ENCODE measurements at places on chromosomes 5 and 9. TPM values are rescaled to one million over a fixed set of nuclear protein-coding genes. Genes with fewer than 3 reads are reported as not detected.

DNA sequence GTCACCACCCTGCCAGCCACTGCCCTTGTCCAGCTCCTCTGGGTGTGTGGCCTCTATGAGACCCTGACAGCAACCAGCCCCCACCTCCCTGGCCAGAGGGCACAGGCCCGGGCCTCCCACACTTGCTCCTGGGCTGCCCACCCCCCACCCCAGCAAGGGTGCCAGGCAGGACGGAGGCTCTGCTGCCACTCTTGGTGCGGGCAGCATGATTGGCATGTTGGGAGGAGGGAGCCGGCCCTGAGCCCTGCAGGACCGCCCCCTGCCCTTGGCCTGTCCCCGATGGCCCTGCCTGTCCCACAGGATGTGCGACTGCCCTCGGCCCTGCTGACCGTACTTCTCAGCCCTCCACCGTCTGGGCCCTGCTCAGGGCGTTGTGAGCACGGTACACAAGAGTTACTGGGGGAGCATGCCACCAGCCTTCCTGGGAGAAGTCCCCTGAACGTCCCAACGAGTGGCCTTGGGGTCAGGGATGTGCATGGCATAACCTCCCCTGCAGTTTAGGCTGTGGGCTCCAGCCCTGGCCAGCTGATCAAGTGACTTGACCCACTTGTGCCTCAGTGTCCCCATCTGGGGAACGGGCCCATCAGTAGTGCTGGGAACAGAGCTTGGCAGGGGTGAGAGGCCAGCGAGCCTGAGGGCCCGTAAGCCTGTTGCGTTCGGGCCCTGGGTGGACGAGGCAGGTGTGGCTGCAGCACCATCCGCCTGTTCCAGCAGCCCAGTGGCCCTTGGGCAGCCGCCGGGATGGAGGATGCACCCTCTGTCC lies 16.0 kb downstream of the GPSM1 start:
- no peak for DNase-seq

DNA sequence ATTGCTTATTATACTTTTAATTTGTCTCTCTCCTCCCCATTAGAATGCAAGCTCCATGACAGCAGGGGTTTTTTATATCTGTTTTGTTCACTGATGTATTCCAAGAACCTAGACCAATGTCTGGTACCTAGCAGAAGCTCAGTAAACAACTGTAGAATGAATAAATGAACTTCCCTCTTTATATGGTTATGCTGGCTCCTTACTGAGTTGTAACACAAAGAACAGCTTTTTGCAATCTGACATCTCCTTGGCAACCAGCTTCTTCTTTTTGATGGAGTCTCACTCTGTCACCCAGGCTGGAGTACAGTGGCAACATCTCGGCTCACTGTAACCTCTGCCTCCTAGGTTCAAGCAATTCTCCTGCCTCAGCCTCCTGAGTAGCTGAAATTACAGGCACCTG lies 13.6 kb downstream of the TRMO start:
- DNase-seq: no peak

Gene NRARP
- total RNA-seq: 3.5 TPM

Gene SLC6A3
- not detected for total RNA-seq

DNA sequence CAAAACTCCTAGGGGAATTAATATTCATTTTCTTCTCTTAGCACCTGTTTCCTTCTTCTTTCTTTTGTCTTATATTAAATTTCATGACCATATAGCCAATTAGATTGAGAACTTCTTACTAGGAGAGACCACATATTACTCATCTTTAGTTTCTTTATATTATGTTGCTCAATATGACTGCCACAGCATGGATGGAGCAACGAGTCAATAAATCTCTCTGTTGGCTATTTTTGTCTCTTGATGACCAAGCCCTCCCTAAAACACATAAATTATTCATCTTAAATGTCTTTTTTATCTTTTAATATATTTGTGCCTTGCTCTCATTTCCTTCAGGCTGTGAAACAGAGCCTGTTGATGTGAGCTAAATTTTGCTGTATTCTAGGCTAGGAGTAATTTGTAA lies 123.0 kb downstream of the ADAMTSL1 start:
- DNase-seq: no peak

- no peak for DNase-seq
These were observed 25.8 kb downstream of the WNK2 start for GRCh38 chr9:93209576-93210323.

Gene IFNA2
- not detected for total RNA-seq

DNA sequence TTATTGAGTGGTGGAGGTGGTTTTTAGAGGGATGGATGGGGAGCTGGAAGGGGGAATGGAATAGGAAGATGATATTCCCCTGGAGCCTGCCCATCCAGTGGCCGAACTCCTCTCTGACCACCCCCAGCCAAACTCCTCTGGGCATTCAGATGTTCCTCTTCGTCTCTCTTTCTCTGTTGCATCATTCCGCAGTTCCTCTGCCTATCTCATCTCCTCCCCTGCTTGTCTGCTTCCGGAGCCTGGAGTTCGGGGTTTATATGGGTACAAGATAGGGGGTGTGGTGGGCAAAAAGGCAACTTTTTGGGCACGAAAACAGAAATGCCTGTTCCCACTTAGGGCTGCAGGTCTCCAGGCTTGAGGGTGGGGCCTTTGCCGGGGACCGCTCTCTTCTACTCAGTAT lies 12.2 kb upstream of the CDK5RAP2 start:
- no peak for DNase-seq

GRCh38 chr5:111954516-111955395 lies 197.8 kb upstream of the NREP start:
- peak; percentile 17 for DNase-seq

DNA sequence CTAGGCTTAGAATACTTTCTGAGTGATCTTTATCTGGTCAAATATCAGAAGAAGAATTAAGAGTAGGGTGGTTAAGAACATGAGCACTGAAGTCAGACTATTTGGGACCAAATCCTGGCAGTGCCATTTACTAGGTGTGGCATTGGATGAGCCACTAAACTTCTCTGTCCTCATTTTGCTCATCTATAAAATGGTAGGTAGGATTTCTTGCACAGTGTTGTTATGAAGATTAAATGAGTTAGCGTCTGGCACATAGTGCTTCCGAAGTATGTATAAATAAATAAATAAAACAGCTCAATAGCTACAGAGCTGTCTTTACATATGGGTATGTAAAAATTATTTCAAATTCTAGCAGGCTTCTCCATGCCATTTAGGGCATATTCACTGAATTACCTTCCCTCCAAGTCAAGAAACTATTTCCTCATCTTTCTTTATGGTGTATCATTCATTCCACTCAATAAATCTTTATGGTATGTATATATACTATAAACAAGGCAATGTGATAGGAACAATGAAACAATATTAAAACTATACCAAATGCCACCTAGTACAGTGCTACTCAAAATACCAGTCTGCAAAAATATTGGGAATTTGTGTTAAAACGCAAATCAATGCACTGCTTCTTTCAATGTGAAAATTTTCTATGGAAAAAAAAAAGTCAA lies 9.8 kb upstream of the PGGT1B start:
- DNase-seq: no peak

DNA sequence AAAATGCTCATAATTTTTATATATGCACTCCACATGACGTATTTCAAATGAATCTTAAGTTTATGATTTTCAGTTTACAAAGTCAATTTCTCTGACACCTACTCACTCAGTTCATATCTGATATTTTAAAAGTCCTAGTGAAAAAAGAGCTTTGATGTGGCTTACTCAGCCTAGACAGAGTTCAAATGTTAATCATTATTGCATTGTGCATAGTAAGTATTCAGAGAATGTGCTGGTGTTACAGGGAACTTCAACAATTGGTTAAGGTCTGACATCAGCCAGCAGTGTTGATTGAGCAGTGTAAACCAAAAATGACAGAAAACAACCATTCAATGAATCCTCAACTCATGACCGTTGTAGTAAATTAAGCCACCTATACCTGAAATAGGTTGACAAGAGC lies 147.2 kb upstream of the LHFPL2 start:
- DNase-seq: no peak

Gene PAPPA
- 8.3 TPM for total RNA-seq

DNA sequence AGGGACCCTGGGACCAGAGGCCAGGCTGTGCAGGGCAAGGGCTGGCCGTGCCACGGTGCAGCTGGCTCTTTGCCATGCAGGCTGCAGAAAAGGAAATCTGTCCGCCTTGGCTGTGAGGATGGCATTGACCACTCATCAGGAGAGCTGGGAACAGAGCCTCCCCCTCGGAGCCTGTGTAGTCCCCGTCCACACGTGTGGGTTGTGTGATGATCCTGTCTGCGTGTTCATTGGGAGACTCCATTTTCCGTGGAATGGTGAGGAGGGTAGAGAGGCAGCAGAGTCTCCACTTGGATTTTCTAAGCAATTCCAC lies 47.7 kb downstream of the EHMT1 start:
- DNase-seq: no peak

GRCh38 chr9:14941501-14942405 lies 31.5 kb upstream of the FREM1 start:
- no peak for DNase-seq

- DNase-seq: no peak
These were observed 52.7 kb upstream of the OSMR start for GRCh38 chr5:38793099-38793498.

DNA sequence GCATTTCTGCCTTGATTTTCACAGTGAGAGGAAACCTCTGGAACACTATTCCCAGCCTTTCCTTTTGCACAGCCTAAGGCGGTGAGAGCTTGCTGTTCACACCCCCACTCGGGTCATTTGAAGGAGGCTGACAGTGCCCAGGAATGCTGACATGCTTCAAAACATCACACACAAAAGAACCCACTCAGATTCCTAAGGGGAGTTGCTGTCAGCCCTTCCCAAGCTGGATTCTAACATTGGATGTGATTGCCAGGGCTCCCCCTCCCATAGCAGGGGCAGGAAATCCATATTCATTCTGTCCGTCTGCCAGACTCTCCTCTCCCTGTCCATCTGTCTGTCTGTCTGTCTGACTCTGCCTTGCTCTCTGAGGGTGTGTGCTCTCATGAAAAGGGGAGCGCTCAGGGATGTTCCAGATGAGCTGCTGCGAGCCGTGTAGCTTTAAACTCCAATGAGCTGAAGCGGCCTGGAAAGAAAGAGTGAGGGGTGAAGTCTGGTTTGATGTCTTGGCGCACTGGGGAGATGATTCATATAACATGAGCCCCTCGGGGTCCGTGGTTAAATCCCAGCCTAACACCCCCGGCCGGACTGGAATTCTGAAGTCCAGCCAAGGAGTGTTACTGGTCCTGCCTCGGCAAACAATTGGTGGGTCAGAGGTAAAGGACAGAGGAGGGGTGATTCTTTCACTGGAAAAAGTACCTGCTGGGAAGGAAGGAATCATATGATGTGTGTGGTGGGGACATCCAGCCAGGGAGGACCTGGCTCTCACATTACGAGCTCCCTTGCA lies 517.0 kb downstream of the CCDC171 start:
- peak; percentile 30 for DNase-seq

Gene MYO10
- 42.9 TPM for total RNA-seq

DNA sequence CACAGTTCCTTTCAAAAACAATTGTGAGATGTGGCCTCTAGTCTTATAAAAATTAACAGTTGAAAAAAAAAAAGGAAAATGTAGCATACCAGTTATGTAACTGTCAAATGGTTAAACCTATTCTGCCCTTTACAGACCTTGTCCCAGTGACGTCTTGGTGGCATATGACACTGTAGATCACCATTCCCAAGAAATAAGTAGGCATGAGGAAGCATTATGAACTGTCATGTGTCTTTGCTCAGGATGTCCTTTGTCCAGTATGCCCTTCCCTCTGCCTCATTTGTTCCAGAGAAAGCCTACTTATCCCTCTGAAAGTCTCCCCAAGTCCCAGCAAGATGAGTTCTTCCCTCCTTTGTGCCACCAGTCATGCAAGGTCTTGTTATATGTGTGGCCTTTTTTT lies 63.2 kb downstream of the PAM start:
- DNase-seq: no peak

- no peak for DNase-seq
These were observed 67.6 kb downstream of the SMARCA2 start for GRCh38 chr9:2082772-2083171.

DNA sequence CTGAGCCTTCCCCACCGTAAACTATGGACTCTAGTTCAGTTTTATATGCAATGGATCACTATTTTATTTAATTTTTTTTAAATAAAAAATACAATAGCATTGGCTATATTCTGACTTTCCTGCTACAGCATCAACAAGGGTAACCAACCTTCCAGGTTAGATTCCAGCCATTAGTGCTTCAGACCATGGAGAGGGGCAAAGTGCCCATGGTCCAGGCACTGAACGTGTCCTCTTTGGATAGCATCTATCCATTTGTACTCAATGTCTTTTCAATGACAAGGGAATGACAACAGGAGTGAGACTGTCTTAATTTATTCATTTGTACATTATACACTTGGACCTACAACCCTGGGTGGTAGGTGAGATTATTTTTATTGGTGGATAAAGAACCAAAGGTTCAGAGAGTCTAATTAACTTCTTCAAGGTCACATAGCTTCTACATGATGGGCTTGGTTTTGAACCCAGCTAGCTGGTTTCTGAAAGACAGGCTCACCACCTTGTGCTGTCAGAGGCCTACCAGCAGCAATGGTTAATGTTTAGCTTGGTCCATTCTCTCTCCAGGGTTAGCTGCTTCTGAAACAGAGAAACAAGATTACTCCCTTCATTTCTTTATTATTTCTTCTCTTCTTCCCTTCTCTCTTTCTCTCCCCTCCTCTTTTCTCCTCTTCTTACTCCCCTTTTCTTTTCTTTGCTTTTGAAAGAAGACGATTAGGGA lies 11.5 kb downstream of the TMEM171 start:
- no peak for DNase-seq

DNA sequence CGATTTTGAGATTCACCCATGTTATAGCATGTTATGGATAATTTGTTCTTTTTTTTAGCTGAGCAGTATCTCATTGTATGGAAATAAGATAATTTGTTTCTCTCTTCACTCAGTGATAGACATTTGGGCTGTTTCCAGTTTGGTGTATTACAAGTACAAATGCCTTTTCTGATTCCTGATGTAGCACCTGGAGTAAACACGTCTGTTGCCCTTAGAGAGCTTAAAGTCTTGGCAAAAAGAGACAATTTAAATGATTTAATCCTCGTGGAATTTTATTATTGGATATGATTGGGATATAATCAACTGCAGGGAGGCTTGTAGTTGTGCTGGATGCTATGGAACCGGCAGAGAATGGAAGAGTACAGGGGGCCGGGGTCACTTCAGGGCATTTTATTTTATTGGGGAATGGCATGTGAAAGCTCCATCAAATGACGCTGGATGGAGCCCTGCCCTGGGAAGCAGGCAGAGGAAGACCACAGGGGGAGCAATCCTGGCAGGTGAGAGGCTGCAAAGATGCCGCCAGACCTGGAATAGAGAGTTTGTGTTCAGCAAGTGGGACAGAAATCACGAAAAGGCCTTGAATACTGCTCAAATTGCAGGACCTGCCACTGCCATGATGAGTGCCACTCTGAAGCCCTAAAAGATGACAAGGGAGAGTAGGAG lies 31.0 kb upstream of the TGFBI start:
- no peak for DNase-seq

Gene PDZD2
- 0.91 TPM for total RNA-seq

Gene NEURL1B
- 2.8 TPM for total RNA-seq

Gene IRX1
- total RNA-seq: 19.0 TPM

Gene SPINK1
- 0.51 TPM for total RNA-seq

Gene KLF4
- total RNA-seq: 5.7 TPM
